ENCODE measurements at places on chromosomes 11 and 22.
A peak's percentile ranks its signal among the peaks of the same experiment; 100 is the strongest.

DNA sequence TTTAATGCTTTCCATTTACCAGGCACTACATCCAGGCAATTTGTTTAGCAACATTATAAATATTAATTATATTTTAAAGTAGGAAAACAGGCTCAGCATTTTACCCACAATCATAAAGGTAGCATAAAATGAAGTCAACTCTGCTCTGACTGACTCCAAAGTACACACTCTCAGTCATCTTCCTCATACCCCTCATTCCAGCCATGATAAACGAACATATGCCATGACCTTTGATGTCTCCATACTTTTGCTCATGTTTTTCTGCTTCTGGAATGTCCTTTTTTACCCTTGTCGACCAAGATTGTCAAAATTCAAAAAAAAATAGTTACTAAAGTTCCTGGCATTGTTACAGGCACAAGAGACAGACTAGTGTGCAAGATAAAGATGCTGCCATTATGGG lies 77.7 kb upstream of the SOX6 start:
- no peak for DNase-seq

GRCh38 chr11:84780689-84781293 lies 846.4 kb downstream of the DLG2 start:
- peak; percentile 24 for DNase-seq

GRCh38 chr11:8759634-8760033 lies 77.0 kb downstream of the RPL27A start:
- no peak for DNase-seq

- DNase-seq: no peak
Measured at GRCh38 chr11:129937592-129938238, 42.3 kb upstream of the NFRKB start.

DNA sequence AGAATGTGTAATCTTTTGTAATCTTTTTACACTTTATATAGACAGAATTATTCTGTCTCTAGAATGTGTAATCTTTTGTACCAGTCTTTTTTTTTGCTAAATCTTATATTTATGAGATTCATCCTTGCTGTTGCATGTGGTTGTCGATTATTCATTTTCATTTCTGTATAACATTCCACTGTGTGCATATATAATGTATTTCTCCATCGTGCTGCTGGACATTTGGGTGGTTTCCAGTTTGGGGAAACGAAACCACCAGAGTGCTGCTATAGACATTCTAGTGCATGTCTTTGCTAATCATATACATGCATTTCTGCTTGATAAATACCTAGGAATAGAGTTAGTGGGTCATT lies 146.5 kb downstream of the GRIK4 start:
- no peak for DNase-seq

GRCh38 chr11:134333312-134333711 lies 1.5 kb downstream of the GLB1L2 start:
- peak; percentile 30 for DNase-seq

- DNase-seq: no peak
Measured at GRCh38 chr22:44204739-44205515, 24.2 kb downstream of the PARVG start.

- no peak for DNase-seq
Measured at GRCh38 chr11:125987066-125987641, 41.3 kb downstream of the VSIG10L2 start.

DNA sequence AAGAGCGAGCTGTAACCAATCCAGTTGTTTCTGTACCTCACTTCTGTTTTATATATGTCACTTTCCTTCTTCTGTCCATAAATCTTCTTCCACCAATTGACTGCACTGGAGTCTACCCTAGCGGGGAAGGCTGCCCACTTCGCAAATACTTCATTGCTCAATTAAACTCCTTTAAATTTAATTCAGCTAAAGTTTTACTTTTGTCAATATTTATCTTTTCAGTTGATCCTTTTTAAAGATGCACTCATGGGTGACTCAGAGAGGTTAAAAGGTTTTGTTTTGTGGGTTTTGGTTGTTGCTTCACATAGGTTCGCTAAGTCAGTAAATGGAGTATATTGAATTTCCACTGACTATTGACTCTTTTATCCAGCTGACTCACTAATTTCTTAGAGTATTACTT lies 597.2 kb downstream of the DLG2 start:
- no peak for DNase-seq

- no peak for DNase-seq
Measured at GRCh38 chr11:26994631-26995095, 751 bp downstream of the FIBIN start.

DNA sequence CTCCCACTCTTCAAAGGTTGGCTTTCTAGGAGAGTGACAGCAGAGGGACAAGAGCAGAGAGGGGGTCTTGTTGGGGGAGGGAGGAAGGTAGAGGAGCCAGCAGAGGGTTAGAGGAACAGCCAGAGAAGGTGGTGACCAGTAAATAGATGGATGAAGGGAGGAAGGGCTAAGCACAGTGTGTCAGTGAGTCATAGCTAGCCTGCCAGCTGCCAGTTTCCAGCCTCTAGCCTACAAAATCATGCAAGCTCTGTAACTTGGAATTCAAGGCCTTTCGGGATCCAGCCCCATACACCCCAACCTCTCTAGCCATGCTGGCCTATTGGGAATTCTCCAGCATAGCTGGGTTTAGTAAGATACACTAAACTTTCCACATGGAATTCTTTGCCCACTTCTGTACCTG lies 147.4 kb upstream of the TEAD1 start:
- no peak for DNase-seq

DNA sequence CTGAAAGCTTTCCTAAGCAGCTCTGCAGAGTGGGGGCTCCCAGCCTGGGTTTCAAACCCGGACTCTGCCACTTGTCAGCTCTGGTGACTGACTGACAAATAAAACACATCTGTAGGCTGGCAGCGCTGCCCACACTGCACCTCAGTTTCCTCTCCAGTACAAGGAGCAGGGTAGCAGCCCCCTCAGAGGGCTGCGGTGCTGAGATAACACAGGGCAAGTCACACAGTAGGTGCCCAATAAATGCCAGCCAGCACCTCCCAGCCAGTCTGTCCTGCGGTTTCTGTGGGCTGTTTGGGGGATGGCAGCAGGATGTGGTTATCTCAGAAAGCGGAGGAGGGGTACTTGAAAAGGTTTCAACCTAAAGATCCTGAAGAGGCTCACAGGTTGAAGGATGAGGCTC lies 1.5 kb downstream of the SYT12 start:
- peak; percentile 26 for DNase-seq
